ENCODE measurements at places on chromosomes 3 and 15.

DNA sequence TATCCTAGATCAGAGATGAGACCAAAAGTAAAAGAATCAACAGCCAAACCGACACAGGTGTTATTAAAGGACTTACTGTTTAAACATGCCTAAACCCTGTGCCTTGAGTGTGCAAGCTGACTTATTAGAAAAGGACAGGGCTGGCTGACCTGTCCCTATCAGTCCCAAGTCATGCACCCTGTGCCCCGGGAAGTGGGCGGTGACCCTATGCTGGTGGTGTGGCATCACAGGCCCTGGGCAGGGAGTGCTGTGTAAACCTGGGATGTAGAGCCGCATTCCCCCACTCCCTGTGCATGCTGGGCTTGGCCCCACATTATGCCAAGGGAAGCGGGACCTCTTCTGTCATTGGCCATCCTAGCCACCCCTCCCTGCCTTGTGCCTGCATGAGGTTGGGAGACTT, 10.6 kb downstream of the DNAJA4 start:
- DNase-seq: no peak

GRCh38 chr15:62105266-62105665, 38.5 kb downstream of the C2CD4A start:
- DNase-seq: no peak

GRCh38 chr3:187870360-187871203, 125.3 kb upstream of the BCL6 start:
- no peak for DNase-seq

DNA sequence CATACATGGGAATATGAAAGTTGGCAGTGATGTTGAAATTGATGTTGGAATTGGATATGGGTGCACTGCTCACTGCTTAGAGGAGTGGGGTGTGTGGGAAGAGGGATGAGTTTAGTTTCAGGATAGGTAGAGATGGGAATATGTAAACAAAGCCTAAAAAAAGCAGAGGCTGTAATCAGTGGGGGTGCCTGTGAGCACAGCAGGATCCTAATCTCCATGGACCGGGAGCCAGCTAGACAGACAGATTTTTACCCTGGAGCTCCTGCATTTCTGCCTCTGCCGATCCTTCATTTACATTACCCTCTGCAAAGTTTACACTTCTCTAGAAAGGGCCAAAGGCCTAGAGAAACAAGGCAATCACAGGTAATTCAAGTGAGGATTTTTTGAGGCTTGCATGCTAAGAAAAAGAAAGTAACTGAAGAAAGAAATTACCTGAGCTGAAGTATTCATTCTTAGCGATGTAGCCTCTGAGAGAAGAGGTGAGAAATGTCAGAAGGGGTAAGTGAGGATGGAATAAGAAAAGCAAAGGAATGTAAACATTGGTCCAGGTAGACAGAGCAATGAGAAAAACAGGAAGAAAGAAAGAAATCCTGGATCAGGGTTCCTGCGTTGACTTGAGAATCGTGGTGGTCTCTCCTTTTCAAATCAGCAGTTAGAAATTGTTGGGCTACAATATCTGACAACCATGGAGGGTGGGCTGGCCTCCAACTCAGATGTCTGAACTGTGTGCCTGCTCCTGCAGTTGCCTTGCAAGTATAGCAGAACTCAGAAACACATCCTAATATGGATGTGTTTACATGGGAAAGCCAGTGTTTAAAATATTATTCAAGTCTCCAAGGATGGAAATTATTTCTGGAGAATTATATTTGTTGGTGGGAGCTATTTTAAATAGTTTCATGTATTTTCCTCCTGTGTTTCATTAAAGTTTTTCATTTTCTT, 79.8 kb downstream of the CRTC3 start:
- DNase-seq: no peak

DNA sequence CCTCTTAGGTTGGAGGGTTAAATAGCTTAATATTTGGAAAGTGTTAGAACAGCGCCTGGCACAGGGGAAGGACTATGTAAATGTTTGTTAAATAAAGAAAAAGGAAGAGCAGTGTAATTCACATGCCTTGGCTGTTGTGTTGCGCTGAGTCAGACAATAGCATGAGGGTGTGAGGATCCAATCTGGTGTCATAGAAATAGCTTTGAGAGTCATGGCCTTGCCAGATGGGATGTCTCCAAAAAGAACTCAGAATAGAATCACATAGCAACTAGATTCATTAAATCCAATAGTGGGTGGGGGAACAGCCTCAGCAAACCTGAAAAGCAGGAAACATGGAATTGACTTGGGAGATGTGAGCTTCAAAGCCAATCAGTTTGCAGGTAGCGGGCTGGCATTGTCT, 3.9 kb upstream of the RBSN start:
- peak; percentile 87 for DNase-seq

GRCh38 chr3:12782172-12782815, 14.2 kb upstream of the CAND2 start:
- no peak for DNase-seq

GRCh38 chr3:141076797-141077571, 25.8 kb downstream of the SPSB4 start:
- peak; percentile 92 for DNase-seq

- no peak for DNase-seq
Measured at GRCh38 chr3:125136515-125136914, 76.0 kb downstream of the SLC12A8 start.

DNA sequence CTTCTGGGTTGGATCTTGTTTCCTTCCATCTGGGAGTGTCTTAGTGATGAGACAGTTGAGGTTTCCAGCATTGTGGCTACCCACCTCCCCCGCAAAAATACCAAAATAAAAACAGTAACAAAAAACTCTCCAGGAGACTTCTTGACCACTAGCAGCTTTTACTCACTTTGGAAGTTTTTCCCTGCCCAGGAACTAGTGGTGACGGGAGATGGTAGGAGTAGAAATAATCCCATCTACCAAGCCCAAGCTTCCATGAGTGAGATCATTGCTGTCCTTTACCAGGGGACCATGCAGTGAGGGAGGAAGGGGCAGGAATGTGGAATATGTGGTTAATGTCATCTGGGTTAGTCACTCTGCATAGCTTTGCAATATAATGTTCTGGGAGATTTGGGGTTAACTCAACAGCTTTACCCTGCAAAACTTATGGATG, 187.7 kb downstream of the ITPR1 start:
- DNase-seq: peak; percentile 19

Data from GM23248 (cell line).